ENCODE measurements at places on chromosomes 4 and X.

GRCh38 chr4:85747882-85748491 is 273.0 kb downstream of the ARHGAP24 start:
- peak; percentile 77 for DNase-seq

DNA sequence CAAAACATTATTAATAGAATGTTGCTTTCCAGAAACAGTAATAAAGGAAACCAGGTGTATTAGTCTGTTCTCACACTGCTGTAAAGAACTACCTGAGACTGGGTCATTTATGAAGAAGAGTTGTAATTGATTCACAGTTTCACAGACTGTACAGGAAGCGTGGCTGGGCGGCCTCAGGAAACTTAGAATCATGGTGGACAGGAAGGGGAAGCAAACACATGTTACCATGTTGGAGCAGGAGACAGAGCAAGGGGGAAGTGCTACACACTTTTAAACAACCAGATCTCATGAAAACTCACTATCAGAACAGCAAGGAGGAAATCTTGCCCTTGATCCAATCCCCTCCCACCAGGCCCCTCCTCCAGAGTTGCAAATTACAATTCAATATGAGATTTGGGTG is 815.8 kb downstream of the TRIML1 start:
- no peak for DNase-seq

DNA sequence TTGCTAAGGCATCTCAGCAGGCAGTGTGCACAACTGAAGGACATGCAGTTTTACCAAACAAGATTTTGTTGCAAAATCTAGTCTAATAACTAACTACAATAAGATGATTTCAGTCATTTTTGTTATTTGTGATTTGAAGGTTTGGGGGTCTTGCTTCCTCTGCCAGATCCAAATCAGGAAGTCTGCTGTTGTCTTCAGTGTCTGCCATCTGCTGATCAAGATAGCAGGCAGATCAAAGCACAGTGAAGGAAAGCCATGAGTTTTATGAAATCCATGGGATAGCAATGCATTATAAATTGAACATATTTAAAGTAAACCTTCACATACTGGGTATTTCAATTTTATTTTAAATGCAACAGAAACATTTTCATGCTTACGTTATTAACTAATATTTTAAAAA is 169.1 kb upstream of the ETNPPL start:
- no peak for DNase-seq

DNA sequence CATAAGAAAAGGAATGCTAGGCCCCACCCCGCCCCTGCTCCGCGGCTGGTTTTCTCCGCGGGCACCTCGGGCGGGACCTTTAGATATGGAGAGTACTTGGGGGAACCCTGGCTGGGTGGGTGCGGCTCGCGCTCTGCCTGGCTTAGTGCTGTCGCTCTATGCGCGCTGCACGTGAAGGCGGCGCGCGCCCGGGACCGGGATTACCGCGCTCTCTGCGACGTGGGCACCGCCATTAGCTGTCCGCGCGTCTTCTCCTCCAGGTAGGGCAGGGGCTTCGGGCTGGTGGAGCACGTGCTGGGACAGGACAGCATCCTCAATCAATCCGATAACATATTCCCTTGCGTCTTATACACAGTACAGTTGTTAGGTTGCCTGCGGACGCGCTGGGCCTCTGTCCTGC is 56.0 kb downstream of the MAGEB10 start:
- DNase-seq = no peak

DNA sequence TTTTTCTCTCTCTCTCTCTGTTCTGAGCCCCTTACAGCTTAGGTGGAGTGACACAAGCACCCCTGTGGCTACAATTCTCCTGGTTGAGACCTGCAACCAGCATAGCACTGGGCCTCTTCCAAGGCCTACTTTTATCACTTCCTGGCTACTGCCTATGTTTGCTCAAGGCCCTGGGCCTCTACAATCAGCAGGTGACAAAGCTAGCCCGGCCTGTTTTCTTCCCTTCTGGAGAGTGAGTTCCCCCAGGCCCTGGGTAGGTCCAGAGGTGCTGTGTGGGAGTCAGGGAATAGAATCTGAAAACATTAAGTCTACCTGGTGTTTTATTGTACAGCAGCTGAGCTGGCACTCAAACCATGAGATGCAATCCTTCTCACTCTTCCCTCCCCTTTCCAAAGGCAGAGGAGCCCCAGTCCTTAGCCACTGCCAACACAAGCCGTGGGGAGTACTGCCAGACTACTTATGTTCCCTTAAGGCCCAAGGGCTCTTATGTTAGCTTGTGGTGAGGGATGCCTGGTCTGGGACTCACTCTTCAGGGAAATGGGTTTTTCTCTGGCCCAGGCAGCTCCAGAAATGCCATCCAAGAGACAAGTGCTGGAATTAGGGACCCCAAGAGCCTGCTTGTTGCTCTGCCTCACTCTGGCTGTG is 23.8 kb upstream of the MAGEC3 start:
- no peak for DNase-seq

DNA sequence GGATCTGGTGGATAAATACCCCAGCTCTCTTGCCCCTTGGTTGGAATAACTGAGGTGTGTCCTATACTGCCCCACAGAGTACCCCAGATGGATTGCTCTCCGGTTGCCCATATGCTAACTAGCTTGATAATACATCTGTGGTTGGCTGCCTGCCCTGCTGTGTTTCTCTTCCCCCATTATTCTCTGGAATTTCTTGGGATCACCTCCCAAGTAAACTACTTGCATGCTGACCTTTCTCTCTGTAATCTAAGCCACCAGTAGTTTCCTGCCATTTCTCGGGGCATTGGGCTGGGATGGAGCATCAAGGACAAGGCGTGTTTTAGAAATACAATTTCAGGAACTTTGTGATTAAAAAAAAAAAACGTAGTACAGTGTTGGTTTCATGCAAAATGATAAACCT is 25.2 kb downstream of the PPP1R2C start:
- no peak for DNase-seq

DNA sequence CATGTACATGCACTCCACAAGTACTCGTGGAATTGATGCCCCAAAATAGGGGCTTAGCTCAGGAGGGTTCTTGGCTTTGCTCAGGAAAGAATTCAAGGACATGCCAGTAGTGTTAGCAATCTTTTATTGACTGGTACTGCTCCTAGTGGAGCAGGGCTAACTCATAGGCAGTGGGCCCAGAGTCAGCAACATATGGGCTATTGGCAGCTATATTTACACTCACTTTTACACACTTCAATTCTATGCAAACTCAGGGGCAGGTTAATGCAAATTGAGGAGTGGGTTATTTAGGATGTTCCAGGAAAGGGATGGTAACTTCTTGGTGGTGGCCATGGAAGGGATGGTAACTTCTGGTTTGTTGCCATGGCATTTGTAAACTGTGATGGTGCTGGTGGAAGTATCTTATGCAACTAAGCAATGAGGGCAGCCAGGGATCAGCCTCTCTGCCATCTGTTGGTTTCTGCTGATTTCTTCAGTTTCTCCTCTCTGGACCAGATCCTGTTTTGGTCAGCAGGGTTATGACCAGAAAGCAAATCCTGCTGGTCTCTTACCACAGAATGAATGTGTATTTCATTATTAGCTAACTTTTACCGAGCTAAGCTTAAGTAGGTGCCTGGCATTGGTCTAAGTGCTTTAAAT is 69.2 kb upstream of the FAT1 start:
- DNase-seq = no peak
